EH (cell line): ENCODE measurements at places on chromosomes 2 and 18.

DNA sequence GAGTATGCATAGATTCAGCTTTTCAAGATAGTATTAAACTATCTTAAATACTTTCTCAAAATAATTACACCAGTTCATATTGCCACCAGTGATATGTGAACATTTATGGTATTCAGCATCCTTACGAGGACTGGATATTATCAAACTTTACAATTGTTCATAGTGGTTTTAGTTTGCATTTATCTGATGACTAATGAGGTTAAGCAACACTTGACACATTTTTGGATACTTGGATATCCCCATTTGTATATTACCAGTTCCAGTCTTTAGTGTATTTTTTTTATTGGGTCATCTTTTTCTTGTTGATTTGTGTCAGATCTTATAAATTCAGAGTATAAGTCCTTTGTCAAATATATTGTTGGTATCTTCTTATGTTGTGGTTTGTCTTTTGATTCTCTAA lies 128.4 kb downstream of the ASXL3 start:
- no peak for DNase-seq

DNA sequence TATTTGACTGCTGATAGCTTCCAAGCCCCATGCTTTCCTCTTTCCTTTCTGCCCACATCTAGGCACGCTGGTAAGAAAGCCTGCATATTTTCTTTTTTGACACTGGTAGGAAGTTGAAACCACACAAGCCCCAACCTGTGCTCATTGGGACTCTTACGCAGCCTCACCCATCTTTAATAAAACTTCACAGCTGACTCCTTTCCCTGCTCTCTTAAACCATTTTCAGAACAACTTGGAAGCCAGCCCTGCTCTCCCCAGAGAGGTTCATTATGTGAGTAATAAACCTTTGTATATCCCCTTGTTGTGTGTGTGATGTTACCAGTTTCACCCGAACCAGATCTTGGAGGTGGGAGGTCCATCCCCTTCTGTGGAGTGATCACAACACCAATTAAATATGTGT lies 268.4 kb downstream of the GPD2 start:
- DNase-seq: no peak

- DNase-seq: no peak
These were observed 21.0 kb upstream of the RAB27B start for GRCh38 chr18:54807303-54807702.

- DNase-seq: no peak
These were observed 65.6 kb upstream of the RAB6C start for GRCh38 chr2:129913695-129914495.

- DNase-seq: no peak
These were observed 118.5 kb downstream of the PRKCE start for GRCh38 chr2:45769854-45770576.
